Progenitor cell of endocrine pancreas (in vitro differentiated cells): ENCODE measurements at places on chromosomes 7 and 10. TPM values are rescaled to one million over a fixed set of nuclear protein-coding genes. Genes with fewer than 3 reads are reported as not detected.

DNA sequence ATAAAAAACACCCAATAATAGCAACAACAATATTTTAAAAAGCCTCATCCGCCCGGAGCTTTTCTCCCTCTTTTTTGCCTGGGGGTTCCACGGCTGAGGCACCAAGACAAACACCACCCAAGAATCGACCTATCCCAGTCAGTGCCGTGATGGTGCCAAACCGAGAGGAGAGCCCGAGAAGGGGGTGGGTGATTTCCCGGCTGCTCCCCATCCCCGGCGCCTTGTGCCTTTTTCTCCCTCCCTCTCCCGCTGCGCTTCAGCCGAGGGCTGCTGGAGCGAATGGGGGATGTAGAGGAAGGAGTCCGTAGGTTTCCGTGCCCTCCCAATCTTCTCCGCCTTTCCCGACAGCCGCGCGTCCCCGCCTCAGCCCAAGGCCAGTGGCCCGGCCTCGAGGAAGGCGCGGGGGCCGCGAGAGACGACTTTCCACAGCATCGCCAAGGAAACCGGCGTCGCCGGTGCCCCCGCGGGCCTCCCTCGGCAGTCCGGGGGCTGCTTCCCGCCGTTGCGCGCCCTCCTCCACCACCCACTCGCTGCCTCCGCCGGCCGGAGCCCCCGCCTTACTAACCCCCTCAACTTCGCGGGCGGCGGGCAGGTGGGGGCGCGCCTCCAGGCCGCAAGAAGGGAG, 1.3 kb downstream of the EGR2 start:
- H3K36me3 ChIP-seq: no peaks in the 10 kb centered on the region
- no peak for DNase-seq

DNA sequence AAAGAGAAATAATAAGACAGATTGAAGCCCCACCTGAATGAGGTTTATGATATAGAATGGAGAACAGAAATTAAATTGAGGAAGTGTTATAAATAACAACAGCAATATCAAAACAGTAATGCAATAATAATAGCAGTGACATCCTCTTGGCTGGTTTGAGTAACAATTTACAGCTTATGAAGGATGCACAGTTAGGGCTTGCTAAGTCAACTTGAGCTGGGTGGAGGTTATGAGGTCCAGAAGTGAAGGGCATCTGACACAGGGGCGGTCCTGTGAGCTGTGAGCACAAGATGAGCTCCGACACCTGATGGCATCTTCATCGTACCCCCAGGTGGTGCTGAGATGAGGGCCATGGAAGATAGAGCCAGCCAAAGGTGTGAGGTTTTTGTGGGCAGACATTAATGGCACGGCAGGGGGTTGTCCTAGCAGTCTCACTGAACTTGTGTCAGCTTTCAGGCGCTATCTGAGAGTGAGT, 30.5 kb downstream of the ARHGAP22 start:
- no peak overlapping the region for H3K27ac ChIP-seq
- peaks cover 8% of the 10 kb centered on the region for H3K4me1 ChIP-seq
- peaks cover under 1% of the 10 kb centered on the region for H3K27me3 ChIP-seq
- no peak for DNase-seq
- no peak overlapping the region for H3K4me3 ChIP-seq

The TAS2R5 gene
- total RNA-seq: 5.0 and 6.4 TPM in 2 replicates

DNA sequence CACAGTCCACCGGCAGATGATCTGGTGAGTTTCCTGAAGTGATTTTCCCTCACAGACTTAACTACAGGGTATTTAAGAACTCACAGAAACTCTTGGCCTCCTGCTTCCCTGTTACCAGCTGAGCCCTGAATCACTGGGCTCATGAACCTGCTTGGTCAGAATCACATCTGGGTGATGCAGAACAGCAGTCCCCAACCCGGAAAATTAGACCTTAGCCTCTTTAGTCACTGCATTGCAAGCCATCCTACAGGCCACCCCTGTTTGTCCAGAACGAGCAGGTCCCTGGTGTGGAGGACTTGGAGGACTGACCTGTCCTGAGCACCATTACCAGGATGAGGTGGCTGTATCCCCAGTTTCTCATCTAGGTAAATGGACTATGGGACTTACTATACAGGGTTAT, 539.2 kb downstream of the TNS3 start:
- peaks cover 13% of the 10 kb centered on the region for H3K4me1 ChIP-seq
- H3K27me3 ChIP-seq: no peaks in the 10 kb centered on the region

- H3K4me1 ChIP-seq: no peaks in the 10 kb centered on the region
- H3K36me3 ChIP-seq: peaks cover 31% of the 10 kb centered on the region
- no peaks in the 10 kb centered on the region for H3K27me3 ChIP-seq
- no peak overlapping the region for H3K27ac ChIP-seq
- H3K4me3 ChIP-seq: no peak overlapping the region
These were observed 14.5 kb downstream of the MEST start for GRCh38 chr7:130506358-130506757.

The MYOZ1 gene
- 0.31 TPM in 1 of 2 replicates, not detected in the other for total RNA-seq
